Activated CD4-positive, alpha-beta memory T cell treated with anti-CD3 and anti-CD28 coated beads, Interleukin-2, amount 10 ng/mL, durations not matched to agents 7 days and 5 days (primary cell): ENCODE measurements at places on chromosomes 12 and 14. TPM values are rescaled to one million over a fixed set of nuclear protein-coding genes. Genes with fewer than 3 reads are reported as not detected.

The CLMN gene
- 0.33 TPM for total RNA-seq

The PPP1R1A gene
- not detected for total RNA-seq

The GRIN2B gene
- not detected for total RNA-seq

The GUCY2C gene
- total RNA-seq = not detected

The DNAH10 gene
- total RNA-seq = not detected

The TMEM263 gene
- total RNA-seq = 27.0 TPM

DNA sequence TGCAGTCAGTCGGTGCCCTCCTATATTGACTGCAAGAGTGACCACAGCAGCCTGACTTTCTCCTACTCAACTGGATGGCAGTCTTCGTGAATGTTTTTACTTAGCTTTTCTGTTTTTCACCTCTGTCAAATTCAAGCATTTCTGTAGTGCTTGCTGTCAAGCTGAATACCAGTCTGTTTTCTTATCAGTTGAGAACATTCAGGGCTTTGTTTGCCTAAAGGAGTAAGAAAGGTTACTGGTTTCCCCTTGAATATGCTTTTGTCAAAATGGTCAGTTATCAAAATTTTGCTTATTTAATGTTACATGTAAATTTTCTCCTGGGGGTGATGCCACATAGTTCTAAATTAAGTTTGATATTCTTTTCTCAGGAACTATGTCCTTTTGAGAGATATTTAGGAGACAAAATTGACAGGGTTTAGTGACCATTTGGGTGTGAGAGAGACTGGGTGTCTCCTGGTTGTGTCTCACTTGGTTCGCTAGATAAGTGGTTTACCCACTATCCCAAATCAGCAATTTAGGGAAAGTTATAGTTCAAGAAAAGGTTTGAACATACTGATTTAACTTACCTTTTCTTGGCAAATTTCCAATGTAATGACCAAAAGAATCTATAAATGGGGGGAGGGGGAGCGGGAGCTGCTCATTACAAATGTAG, 366.3 kb downstream of the TMTC2 start:
- H3K36me3 ChIP-seq = no peaks in the 10 kb centered on the region
- DNase-seq = no peak
- H3K27ac ChIP-seq = no peak overlapping the region
- no peaks in the 10 kb centered on the region for H3K27me3 ChIP-seq
- H3K4me3 ChIP-seq = no peak overlapping the region

DNA sequence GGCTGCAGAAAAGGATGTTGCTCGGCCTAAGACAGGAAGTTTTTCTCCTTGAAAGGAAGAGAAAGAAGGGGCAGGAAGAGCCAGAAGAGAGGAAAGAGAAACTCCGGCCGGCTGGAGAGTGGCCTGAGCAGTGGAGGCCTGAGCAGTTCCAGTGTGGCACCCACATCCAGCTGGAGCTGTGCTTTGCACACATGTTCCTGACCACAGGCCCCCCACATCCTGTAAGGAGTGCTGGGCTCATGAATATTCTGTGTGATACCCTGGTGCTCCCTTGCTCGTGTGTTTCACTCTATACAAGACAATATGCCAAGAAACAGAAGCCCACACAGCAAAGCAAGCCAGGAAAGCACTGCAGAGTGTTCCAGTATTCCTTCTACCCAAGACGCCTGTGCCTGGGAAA, 27.1 kb downstream of the POLE start:
- H3K27ac ChIP-seq = peak overlapping the region; percentile 5
- peaks cover 38% of the 10 kb centered on the region for H3K4me1 ChIP-seq
- no peaks in the 10 kb centered on the region for H3K27me3 ChIP-seq
- no peak overlapping the region for H3K4me3 ChIP-seq
- no peak for DNase-seq

GRCh38 chr12:52598966-52599365, 2.3 kb downstream of the KRT72 start:
- H3K36me3 ChIP-seq = no peaks in the 10 kb centered on the region
- H3K27ac ChIP-seq = no peak overlapping the region
- H3K27me3 ChIP-seq = peaks cover 38% of the 10 kb centered on the region
- no peaks in the 10 kb centered on the region for H3K4me1 ChIP-seq

DNA sequence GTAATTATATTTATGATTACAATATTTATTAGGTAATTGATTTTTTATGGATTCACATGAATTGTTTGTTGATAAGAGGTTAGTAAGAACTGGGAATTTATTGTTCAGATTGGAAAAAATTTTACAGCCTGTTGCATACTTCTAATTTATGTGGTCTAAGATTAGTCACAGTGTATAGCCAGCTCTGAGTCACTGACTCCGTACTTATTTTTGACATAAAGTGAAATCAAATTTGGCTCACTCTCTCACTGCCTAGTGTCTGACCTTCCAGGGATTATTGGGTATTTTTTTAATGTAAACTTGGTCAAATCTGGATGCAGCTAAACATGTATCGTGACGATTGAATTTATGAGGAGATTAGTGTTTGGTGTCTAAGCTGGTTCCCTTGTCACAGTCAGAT, 109.3 kb downstream of the PTPRQ start:
- no peaks in the 10 kb centered on the region for H3K4me1 ChIP-seq
- no peak for DNase-seq
- H3K36me3 ChIP-seq = no peaks in the 10 kb centered on the region
- no peak overlapping the region for H3K27ac ChIP-seq
- H3K4me3 ChIP-seq = no peak overlapping the region

DNA sequence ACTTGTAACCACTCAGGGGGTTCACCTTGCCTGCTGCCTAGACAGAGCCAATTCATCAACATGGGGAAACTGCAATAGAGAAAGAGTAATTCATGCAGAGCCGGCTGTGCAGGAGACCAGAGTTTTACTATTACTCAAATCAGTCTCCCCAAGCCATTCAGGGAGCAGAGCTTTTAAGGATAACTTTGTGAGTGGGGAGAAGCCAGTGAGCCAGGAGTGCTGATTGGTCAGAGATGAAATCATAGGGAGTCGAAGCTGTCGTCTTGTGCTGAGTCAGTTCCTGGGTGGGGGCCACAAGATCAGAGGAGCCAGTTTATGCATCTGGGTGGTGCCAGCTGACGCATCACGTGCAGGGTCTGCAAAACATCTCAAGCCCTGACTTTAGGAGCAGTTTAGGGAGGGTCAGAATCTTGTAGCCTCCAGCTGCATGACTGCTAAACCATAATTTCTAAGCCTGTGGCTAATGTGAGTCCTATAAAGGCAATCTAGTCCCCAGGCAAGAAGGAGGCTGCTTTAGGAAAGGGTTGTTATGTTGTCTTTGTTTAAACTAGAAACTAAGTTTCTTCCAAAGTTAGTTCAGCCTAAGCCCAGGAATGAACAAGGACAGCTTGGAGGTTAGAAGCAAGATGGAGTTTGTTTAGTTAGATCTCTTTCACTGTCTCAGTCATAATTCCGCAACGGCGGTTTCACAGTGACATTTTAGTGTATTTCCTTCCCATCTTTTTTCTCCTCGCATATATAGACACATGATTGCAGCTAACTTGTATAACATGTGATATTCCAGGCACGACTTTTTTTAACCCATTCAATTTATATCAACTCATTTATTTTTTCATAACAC, 68.9 kb upstream of the NCOR2 start:
- H3K27ac ChIP-seq = no peak overlapping the region
- H3K27me3 ChIP-seq = peaks cover 13% of the 10 kb centered on the region
- peaks cover 23% of the 10 kb centered on the region for H3K4me1 ChIP-seq
- DNase-seq = peak; percentile 63

DNA sequence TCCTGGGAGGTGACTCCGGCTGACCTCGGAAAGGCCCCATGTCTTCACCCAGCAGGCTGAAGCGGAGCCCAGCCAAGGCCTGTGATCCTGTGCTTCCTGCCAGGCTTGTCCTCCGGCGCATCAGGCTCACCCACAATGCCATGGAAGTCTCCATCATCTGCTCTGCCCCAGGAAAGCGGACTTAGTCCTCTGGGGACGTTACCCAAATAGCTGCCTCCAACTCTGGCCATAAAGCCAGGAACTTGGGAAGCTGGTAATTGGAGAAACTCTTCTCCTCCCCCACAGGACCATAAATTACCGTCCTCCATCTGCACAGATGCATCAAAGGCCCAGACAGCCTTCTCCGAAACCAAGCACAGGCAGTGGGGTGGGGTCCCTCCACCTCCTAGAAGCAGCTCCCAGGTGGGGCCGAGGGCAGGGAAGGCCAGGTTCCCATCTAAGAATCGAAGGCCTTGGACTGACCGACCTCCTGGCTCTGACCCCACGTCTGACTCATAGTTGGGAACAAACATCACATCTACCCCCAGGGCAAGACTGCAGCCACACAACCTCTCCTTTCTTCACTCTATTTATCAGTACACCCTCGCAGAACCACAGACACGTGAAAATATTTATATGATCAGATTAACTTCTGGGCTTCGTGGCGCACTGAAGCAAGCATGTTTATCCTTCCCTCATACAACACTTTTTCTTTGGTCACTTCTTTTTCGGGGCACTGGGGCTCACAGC, 56.4 kb downstream of the PITPNM2 start:
- H3K4me3 ChIP-seq = no peak overlapping the region
- H3K27me3 ChIP-seq = peaks cover 2% of the 10 kb centered on the region
- no peaks in the 10 kb centered on the region for H3K36me3 ChIP-seq
- H3K4me1 ChIP-seq = peaks cover 6% of the 10 kb centered on the region
- no peak for DNase-seq

DNA sequence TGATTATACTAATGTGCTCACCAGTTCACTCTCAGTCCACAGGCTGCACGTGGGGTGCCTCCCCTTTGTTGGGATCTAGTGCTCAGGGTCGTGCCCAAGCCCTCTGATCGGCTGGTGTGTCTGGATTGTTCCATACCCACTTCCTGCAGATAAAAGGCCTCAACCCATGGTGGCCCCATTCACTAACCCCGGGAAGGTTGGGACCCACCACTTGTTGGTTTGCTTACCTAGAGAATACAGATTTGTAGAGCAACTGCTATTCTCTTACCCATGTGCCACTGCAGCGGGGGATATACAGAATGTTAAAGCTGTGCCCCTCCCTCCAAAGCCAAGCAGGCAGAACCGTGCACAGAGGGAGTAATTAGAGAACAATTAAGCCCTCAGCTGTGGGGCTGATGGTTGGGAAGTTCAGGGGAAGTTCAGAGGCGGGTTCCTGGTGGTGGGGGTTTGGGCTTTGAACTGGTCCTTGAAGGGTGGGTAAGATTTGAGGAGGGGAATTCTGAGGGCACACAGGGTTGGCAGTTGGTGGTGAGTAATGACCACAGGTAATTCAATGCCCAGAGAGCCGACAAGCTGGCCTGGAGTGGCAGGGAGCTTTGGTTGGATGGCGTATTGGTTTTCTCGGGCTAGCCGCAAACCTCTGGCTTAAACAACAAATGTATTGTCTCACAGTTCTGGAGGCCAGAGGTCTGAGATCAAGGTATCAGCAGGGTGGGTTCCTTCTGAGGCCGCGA, 68.8 kb downstream of the ADCK1 start:
- no peaks in the 10 kb centered on the region for H3K4me1 ChIP-seq
- DNase-seq = no peak
- H3K4me3 ChIP-seq = no peak overlapping the region
- no peaks in the 10 kb centered on the region for H3K27me3 ChIP-seq

- no peak for DNase-seq
- peaks cover 18% of the 10 kb centered on the region for H3K4me1 ChIP-seq
- H3K27ac ChIP-seq = no peak within 1 kb of the TSS
- H3K27me3 ChIP-seq = no peaks in the 10 kb centered on the region
Observed at GRCh38 chr12:108879615-108880254, at the start of gene DAO. TSS of gene DAO (plus strand) at chr12:108880092. CDS start at chr12:108885007, 4,915 bp downstream.

DNA sequence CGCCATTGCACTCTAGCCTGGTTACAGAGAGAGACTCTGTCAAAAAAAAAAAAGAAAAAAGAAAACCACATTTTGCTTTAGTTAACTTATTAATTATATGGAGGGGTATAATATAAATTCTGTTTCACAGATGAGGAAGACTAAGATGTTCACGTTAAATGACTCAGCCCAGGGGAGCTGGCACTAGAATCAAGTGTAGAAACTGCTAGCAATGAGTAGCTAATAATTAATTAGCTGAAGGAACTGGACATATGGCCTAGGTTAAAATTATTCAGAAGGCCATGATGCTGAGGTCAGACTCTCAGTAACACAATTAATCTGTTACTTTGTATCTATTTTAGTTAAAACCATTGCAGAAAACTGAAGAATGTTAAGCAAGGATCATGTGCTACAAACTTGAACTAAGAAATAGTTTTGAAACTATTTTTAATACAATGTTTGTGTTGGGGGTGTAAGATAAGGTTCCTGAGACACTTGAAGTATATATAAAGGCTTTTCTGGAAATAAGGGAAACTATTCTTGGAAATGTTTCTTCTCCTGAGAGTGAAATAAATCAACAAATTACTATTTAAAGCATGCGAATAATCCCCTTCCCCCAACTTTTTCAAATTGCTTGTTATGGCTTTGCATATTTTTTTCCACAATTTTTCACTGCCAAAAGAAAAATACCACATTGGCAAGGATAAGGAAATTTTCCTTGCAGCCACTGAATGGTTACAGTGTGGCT, 589.3 kb downstream of the SOX5 start:
- H3K4me1 ChIP-seq = no peaks in the 10 kb centered on the region
- H3K4me3 ChIP-seq = no peak overlapping the region
- no peak for DNase-seq
- H3K27me3 ChIP-seq = no peaks in the 10 kb centered on the region
- no peaks in the 10 kb centered on the region for H3K36me3 ChIP-seq

DNA sequence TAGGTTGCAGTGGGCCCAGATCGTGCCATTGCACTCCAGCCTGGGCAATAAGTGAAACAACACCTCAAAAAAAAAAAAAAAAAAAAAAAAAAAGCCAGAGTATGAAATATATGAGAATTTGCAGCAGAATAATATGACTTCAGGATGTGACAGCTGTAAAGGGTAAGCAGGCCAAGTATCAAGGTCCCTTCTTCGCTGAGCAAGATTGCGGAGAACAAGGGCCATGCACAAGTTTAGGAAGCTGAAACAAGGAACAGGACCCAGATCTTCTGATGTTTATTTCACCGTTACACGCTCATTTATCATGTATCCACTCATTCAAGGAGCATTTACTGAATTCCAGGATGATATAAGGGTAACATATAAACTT, 659 bp upstream of the FOXJ2 start:
- DNase-seq = no peak
- peaks cover 49% of the 10 kb centered on the region for H3K4me1 ChIP-seq
- peak overlapping the region; percentile 78 for H3K4me3 ChIP-seq
- H3K36me3 ChIP-seq = peaks cover 7% of the 10 kb centered on the region
- peak overlapping the region; percentile 36 for H3K27ac ChIP-seq
- no peaks in the 10 kb centered on the region for H3K27me3 ChIP-seq

- DNase-seq = no peak
- peaks cover 2% of the 10 kb centered on the region for H3K4me1 ChIP-seq
- peaks cover 50% of the 10 kb centered on the region for H3K36me3 ChIP-seq
- no peak overlapping the region for H3K27ac ChIP-seq
- no peak overlapping the region for H3K4me3 ChIP-seq
Observed at GRCh38 chr14:90892970-90893369, 76.7 kb upstream of the TTC7B start.

- no peak for DNase-seq
- H3K27me3 ChIP-seq = peaks cover 75% of the 10 kb centered on the region
- peak within 1 kb of the TSS; percentile 30 for H3K4me3 ChIP-seq
- no peaks in the 10 kb centered on the region for H3K36me3 ChIP-seq
Observed at GRCh38 chr14:41606532-41607303, at the start of gene LRFN5. TSS of gene LRFN5 (plus strand) at chr14:41606876.

GRCh38 chr12:115078990-115079389, 395.0 kb upstream of the TBX3 start:
- no peak for DNase-seq
- no peaks in the 10 kb centered on the region for H3K36me3 ChIP-seq
- no peaks in the 10 kb centered on the region for H3K27me3 ChIP-seq
- no peak overlapping the region for H3K4me3 ChIP-seq
- H3K27ac ChIP-seq = no peak overlapping the region

GRCh38 chr12:64633940-64634337, 23.6 kb downstream of the RASSF3 start:
- peaks cover 58% of the 10 kb centered on the region for H3K4me1 ChIP-seq
- H3K27me3 ChIP-seq = no peaks in the 10 kb centered on the region
- H3K27ac ChIP-seq = peak overlapping the region; percentile 49
- no peak for DNase-seq
